ENCODE measurements at places on chromosomes 16 and 17. TPM values are rescaled to one million over a fixed set of nuclear protein-coding genes. Genes with fewer than 3 reads are reported as not detected.

The SMIM22 gene
- not detected for total RNA-seq

The GFAP gene
- not detected for total RNA-seq

The KRTAP1-1 gene
- not detected for total RNA-seq

The KPNA2 gene
- 172 TPM for total RNA-seq

The SDR42E2 gene
- not detected for total RNA-seq

The ASGR2 gene
- total RNA-seq = not detected

The TNFAIP1 gene
- total RNA-seq = 24.9 TPM

The DHRS7C gene
- total RNA-seq = not detected

The CD300E gene
- total RNA-seq = not detected

The NPIPB8 gene
- total RNA-seq = 0.31 TPM

The KRTAP9-2 gene
- total RNA-seq = not detected

The LDHD gene
- 0.19 TPM for total RNA-seq

The SLC13A2 gene
- total RNA-seq = not detected

The ITGB4 gene
- total RNA-seq = 0.90 TPM

The MED13 gene
- total RNA-seq = 129 TPM

The RHBDL1 gene
- total RNA-seq = 1.0 TPM

The NOXO1 gene
- not detected for total RNA-seq

The BEAN1 gene
- total RNA-seq = not detected

The HS3ST3A1 gene
- total RNA-seq = 2.4 TPM

The KRTAP4-6 gene
- total RNA-seq = not detected

The FBF1 gene
- total RNA-seq = 34.4 TPM

The NPB gene
- 0.50 TPM for total RNA-seq

The CTRB1 gene
- not detected for total RNA-seq

The KRTAP2-2 gene
- total RNA-seq = not detected

The ZFPM1 gene
- 24.5 TPM for total RNA-seq

The LGALS9B gene
- not detected for total RNA-seq

The ZPBP2 gene
- not detected for total RNA-seq

The TBC1D3B gene
- total RNA-seq = 10.7 TPM

The SCGB1C2 gene
- not detected for total RNA-seq

The CDRT15 gene
- total RNA-seq = not detected

The DPEP2 gene
- 2.2 TPM for total RNA-seq

The DRG2 gene
- total RNA-seq = 84.3 TPM

The ARSG gene
- 4.7 TPM for total RNA-seq

The KRT16 gene
- total RNA-seq = not detected

The ADGRG1 gene
- 4.8 TPM for total RNA-seq

The CORO6 gene
- total RNA-seq = 10.2 TPM

The RGS9 gene
- total RNA-seq = 14.1 TPM

The ORAI3 gene
- 7.4 TPM for total RNA-seq
